ENCODE measurements at places on chromosomes 13 and 19. TPM values are rescaled to one million over a fixed set of nuclear protein-coding genes. Genes with fewer than 3 reads are reported as not detected.

Gene CGB3
- total RNA-seq: not detected

Gene CEACAM16
- total RNA-seq: not detected

Gene ADGRE3
- total RNA-seq: not detected

Gene CD33
- total RNA-seq: 3.0 TPM

Gene UBL3
- 25.2 TPM for total RNA-seq

Gene CYP2F1
- not detected for total RNA-seq

Gene ZNF544
- 24.0 TPM for total RNA-seq

Gene ZNF440
- total RNA-seq: 3.7 TPM

DNA sequence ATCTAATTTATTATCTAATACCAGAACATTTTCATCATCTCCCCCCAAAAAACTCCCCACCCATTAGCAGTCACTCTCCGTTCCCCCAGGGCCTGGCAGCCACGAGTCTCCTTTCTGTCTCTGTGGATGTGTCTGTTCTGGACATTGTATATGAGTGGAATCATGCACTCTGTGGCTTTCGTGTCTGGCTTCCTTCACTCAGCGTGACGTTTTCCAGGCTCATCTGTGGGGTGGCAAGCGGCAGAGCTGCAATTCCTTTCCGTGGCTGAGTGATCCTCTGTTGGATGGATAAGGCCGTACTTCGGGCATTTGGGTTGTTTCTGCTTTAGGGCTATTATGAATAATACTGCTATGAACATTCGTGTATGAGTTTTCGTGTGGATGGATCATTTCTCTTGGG is 3.1 kb downstream of the AP2S1 start:
- no peaks in the 10 kb centered on the region for H3K27me3 ChIP-seq
- H3K36me3 ChIP-seq: peaks cover 33% of the 10 kb centered on the region
- no peak for DNase-seq
- peaks cover 21% of the 10 kb centered on the region for H3K4me1 ChIP-seq
- H3K27ac ChIP-seq: no peak overlapping the region

DNA sequence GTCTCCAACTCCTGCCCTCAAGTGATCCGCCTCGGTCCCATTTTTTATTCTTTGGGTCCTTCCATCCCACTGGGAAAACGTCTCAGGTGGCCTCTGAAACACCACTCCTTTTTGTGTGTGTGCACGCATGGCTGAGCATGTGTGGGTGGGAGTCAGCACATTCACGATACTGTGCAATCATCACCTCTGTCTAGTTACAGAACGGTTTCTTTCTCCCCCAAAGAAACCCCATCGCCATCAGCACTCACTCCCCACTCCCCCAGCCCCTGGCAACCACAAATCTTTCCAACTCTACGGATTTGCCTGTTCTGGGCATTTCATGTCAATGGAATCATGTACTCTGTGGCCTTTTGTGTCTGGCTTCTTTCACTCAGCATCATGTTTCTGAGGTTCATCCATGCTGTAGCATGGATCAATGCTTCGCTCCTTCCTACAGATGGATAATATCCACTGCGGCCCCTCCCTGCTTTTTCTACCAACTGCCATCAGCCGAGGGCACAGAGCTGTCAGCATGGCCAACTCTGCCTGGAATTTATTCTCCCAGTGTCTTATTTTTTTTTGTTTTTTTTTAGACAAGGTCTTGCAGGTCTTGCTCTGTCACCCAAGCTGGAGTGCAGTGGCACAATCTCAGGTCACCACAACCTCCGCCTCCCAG is 9.7 kb downstream of the F2RL3 start:
- no peak overlapping the region for H3K27ac ChIP-seq
- peaks cover 32% of the 10 kb centered on the region for H3K4me1 ChIP-seq
- no peaks in the 10 kb centered on the region for H3K36me3 ChIP-seq
- H3K4me3 ChIP-seq: no peak overlapping the region
- H3K27me3 ChIP-seq: peaks cover 6% of the 10 kb centered on the region

DNA sequence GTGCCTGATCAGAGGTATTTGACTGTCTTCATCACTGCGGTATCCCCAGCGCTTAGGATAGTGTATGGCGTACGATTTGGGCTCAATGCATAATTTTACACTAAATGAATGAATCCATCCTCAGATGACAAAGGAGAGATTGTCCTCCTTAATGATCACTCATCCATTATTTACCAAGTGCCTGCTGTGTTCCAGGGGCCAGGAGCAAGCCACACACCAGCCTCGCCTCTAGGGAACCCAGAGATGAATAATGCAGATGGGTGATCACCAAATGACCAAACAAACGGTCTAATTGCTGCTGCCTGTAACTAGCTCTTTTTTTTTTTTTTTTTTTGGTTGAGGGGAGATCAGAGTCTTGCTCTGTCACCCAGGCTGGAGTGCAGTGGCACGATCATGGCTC is 5.9 kb upstream of the GPR32 start:
- H3K27me3 ChIP-seq: peaks cover 83% of the 10 kb centered on the region
- H3K36me3 ChIP-seq: no peaks in the 10 kb centered on the region
- no peak for DNase-seq
- no peaks in the 10 kb centered on the region for H3K4me1 ChIP-seq

- peaks cover 60% of the 10 kb centered on the region for H3K27me3 ChIP-seq
- H3K27ac ChIP-seq: no peak overlapping the region
- peaks cover 10% of the 10 kb centered on the region for H3K4me1 ChIP-seq
- no peak overlapping the region for H3K4me3 ChIP-seq
- no peak for DNase-seq
These were observed 113.0 kb downstream of the SOX1 start for GRCh38 chr13:112179995-112180394.

DNA sequence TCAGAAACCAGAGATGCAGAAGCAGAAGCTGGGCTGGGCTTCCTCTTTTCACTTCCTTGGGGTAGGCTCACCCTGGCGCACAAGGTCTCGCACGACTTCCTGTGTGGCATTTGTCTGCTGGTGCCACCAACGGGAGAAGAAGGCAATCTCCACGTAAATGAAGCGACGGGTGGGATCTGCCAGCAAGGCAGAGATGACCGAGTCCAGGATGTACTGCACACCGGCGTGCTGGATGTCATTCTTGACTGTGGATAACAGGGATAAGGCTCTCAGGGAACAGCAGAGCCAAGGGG is 1.3 kb downstream of the MAN2B1 start:
- peaks cover 47% of the 10 kb centered on the region for H3K4me1 ChIP-seq
- H3K27me3 ChIP-seq: no peaks in the 10 kb centered on the region
- no peak overlapping the region for H3K27ac ChIP-seq
- peaks cover 53% of the 10 kb centered on the region for H3K36me3 ChIP-seq

DNA sequence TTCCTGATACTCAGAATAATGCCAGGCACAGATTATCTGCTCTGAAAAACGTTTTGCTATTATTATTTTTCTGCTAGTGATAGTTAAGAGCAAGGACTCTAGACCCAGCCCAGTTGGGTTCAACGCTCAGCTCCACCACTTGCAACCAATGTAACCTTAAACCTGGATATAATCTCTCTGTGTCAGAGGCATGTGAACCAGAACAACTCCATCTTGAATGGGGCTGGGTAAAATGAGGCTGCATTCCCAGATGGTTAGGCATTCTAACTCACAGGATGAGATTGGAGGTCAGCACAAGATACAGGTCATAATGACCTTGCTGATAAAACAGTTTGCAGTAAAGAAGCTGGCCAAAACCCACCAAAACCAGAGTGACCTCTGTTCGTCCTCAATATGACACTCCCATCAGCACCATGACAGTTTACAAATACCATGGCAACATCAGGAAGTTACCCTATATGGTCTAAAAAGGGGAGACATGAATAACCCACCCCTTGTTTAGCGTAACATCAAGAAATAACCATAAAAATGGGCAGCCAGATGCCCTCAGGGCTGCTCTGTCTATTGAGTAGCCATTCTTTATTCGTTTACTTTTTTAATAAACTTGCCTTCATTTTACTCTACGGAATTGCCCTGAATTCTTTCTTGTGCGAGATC is 13.6 kb downstream of the FAM187B start:
- H3K27me3 ChIP-seq: no peaks in the 10 kb centered on the region
- H3K36me3 ChIP-seq: no peaks in the 10 kb centered on the region
- H3K4me1 ChIP-seq: peaks cover 32% of the 10 kb centered on the region
- H3K4me3 ChIP-seq: no peak overlapping the region
- H3K27ac ChIP-seq: no peak overlapping the region

All from left ventricle myocardium inferior (tissue), 1 donor.